Activated CD4-positive, alpha-beta T cell treated with anti-CD3 and anti-CD28 coated beads, Interleukin-2, Interleukin-4, amounts not matched to agents 100 ng/mL and 50 ng/mL, durations not matched to agents 16 hours and 8 hours (primary cell): ENCODE measurements at places on chromosomes 11 and 22.
A peak's percentile ranks its signal among the peaks of the same experiment; 100 is the strongest.

DNA sequence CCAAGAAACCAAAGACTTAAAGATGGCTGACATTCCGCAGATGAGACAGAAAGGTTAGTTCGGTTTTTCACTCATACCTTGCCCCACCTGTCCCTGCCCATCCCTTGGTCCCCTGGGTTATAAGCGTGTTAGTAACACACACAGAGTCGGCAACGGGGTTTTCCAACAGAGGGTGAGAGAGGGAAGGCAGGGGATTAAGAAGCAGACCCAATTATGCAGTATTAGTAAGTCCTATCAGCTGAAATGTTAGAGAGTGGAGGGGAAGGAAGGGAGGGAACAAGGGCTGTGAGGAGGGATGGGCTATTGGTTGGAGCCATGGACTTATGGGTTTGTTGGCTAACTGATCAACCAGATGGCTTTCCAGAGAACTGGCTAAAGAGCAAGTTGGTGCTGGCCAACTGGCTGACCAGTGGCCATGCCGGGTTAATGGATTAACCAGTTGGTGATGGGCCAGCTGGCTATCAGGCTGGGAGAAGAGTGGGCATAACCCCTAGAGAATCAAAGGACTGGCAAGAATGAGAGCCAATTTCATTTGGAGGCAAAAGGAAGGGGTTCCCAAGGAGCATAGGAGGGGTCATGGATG is 45.5 kb downstream of the NRXN2 start:
- no peak for DNase-seq

- no peak for DNase-seq
Observed at GRCh38 chr11:110606415-110606814, 105.8 kb downstream of the ARHGAP20 start.

DNA sequence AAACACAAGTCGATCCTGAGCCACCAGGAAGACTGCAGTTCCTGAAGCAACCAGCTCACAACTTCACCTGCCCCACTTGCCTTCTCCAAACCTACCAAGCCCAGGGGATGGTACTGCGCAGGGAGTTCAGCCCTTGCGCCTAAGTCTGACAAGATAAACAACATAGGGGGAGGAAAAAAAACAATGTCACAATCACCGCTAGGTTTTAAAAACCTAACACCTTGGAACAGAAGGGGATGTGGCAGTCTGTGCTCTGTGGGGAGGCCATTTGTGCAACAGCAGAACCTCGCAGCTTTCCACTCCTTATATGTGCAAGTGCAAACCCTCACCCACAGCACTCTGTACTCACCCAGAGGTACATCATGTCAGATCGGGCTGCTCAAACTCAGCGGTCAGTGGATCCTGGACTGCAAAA is 134.2 kb downstream of the RBFOX2 start:
- no peak for DNase-seq

DNA sequence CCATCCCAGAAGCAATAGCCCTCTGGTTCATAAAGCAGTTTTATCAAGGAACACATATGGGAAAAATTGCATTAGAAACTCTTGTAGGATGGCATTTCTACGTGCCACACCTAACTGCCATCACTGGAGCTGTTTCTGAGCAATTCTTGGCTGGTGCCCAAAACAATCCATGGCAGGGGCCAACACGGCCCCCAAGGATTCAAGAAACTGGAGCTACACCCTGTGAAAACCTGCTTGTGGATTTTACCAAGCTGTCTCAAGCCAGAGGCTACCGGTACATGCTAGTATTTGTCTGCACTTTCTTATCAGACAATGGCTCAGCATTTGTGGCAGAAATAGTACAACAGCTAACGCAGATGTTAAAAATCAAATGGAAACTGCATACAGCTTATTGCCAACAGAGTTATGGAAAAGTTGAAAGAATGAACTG is 42.4 kb upstream of the GLYAT start:
- no peak for DNase-seq

DNA sequence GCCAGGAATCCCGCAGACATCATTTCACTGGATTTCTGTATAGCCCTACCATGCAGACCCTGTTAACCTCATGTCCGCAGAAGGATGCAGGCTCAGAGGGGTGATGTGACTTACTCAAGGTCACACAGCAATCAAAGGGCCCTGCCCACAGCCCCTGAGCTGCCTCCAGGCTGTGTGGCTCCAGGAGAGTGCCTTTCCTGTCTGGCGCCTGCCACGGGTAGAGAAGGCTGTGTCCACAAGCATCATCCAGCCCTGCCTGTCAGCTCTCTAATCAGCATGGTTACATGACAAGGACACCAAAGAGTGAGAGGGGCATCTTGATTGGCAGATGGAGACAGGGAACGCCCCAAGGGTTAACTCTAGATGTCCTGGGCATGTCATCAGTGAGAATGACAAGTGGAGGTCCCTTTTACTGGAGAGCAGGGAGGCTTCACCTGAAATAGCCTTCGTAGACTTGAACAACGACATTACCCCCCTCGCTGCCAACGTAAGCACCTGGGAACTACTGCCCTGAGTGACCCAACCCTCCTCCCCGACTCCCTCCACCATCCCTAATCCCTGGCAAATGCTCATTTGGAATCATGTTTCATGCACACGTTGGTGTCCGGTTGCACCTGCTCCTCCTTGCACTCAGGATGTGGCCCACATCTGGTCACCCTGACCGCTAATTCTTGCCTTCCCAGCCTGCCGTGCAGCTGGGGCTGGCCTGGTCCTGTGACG is 6.9 kb downstream of the FGF19 start:
- DNase-seq: no peak

DNA sequence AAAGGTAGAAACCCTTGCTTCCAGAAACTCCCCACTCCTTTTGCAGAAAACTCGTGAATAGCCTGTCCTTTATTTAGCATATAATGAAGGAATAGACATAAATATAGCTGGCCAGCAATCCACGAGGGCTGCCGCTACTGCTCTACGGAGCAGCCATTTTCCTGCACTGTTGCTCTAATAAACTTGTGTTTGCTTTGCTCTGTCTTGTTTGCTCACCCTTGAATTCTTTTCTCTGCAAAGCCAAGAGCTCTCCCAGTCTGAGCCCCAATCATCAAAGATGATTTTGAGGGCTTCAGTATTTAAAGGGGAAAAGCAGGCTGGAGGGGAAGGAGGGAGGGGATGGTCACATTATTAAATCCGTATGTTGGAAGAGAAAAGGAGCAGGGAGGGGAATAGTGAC is 16.6 kb upstream of the CHKA start:
- no peak for DNase-seq

GRCh38 chr11:57417056-57417455 is 9.9 kb downstream of the SLC43A3 start:
- no peak for DNase-seq

DNA sequence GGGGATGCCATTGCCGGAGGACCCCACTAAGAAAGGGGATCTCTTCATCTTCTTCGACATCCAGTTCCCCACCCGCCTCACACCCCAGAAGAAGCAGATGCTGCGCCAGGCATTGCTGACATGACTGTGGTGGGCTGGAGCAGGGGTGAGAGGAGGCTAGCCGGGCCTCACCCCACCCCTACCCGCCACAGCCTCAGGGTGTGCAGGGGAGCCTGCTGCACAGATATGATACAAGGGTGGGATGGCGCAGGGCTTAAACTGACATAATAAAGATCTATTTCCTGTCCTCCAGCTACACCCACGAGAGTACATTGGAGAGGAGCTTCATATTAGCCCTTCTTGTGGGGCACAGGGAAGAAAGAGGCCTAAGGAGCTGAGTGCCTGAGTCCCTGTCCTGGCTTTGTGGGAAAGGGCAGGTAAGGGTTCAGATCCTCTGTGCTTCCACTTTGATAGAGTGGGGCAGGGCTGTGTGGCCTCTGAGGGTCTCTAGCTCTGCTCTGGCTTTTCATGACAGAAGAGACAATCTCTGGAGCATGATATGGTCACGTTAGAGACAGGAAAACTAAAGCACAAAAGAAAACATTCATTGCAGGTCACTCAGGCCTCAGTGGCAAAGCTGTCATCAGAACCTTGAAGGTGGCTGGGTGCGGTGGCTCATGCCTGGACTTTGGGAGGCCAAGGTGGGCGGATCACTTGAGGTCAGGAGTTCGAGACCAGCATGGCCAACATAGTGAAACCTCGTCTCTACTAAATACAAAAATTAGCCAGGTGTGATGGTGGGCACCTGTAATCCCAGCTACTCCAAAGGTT is 12.4 kb downstream of the UCP2 start:
- DNase-seq: no peak

DNA sequence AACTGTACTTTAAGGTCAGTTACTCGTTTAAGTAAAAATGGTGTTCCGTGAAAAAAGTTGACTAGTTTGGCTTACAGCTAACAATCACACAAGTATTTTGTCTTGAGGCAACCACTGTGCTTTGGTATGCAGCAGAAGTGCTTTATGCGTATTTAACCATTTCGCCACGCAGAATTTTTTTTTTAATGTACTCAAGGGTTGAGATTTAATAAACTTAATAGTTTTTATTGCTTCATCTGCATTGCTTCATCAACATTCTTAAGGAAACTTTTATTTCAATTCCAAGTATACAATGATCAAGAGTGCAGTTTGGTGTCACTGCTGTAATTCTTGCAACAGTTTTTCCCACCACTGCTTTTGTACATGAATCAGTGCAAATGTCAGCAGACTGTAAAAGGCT is 66.4 kb downstream of the ZNRF3 start:
- no peak for DNase-seq

DNA sequence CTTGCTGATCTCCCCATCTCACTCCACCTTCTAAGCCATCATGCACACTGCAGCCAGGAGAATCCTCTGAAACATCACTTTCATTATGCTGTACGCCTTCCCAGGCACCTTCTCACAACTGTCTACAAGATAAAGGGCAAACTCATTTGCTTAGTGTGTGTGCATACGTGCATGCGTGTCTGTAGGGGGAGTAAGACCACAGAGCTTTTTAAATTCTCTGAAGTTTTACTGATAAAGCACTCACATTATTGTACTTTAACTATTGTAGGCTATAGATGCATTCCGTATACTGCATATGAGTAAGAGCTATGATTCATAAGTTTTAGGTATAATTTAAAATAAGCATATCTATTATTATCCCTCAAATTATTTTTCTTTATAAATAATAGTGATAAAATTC is 15.3 kb upstream of the ANKK1 start:
- peak; percentile 2 for DNase-seq
